ENCODE measurements at places on chromosomes 16 and 17. TPM values are rescaled to one million over a fixed set of nuclear protein-coding genes. Genes with fewer than 3 reads are reported as not detected.

- DNase-seq: no peak
These were observed 31.5 kb downstream of the QPRT start for GRCh38 chr16:29710227-29711219.

- peak; percentile 85 for DNase-seq
These were observed at the start of gene P2RX1 for GRCh38 chr17:3915995-3916696. Gene P2RX1, minus strand, starts transcription at chr17:3916465. Its CDS starts 240 bp downstream, at chr17:3916225.

- DNase-seq: peak; percentile 88
These were observed 310.6 kb downstream of the SEC14L1 start for GRCh38 chr17:77451245-77451893.

GRCh38 chr16:13858873-13859580 lies 60.9 kb upstream of the ERCC4 start:
- no peak for DNase-seq

DNA sequence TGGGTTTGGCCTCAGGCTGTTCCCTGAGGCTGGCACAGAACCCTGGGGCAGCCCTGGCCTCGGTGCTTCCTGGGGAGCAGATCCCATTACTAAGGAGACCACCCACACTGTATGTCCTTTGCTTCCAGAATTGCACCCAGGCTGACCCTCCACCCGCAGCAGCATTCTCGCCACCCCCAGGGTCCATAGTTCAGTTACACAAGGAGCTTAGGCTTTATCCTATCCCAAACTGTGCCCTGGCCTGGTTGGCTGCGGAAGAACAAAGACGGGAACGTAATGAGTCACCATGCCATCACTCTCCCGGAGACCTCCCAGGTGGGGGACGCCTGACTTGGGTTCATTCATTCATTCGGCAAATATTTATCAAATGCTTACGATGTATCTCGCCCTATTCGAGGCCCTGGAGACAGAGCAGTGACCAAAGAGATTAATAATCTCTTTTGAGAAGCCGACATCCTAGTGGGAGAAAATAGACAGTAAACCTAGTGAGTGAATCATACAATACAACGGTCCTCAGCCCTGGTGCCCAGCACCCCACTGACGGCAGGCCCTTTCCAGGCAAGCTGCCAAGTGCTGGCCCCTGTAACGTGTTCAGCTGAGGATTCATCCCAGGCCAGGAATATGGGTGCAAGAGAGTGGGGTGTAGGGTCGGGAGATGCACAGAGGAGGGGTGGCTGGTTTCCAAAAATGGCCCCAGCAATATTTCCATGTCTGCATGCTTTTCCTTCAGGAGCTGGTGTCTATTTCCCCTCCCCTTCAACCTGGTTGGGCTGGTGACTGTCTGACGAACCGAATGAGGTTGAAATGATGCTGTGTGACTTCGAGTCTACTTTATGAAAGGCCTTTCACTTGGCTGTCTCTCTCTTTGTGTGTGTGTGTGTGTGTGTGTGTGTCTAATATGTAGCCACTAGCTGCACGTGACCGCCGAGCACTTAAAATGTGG lies 134.2 kb downstream of the MGAT5B start:
- DNase-seq: no peak

DNA sequence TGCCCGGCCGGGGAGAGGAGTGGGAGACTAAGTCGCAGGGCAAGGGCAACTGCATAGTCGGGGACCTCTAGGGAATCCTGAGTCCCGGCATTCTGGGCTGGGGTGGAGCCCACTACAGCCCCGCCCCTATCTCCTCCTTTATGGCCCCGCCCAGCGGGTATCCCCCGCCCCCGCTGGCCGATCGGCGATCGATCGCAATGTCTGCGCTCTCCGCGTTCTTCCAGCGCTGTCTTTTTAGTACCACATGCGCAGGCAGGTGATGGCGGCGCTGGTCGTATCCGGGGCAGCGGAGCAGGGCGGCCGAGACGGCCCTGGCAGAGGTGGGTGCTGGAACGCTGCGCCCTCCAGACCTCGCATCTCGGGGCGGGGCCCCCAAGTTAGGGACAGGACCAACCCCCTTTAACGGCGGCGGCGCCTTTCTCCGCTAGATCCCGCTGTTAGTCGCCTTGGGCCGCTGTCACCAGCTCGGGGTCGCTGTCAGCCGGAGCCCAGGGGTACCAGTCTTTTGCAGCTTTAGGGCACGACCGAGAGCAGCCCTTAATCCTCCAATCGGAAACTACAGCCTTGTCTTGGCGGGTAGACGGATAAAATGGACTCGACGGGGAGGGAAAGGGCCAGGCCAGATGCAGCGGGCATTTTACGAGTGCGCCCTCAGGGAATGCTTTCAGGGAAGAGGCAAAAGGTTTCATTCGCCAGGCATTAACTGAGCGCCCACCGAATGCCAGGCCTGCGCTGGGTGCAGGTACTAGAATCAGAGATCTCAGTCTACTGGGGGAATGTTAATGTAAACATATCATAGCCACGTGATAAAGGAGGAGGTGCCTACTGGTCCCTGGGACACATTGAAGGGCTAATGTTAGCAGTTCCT lies at the start of gene DPH1:
Gene DPH1 (plus strand): TSS at position 243 of the 868 bp plus-strand sequence. CDS start 17 bp downstream, at position 260.
- DNase-seq: peak; percentile 91

The MYCBPAP gene
- 0.82 TPM for total RNA-seq

DNA sequence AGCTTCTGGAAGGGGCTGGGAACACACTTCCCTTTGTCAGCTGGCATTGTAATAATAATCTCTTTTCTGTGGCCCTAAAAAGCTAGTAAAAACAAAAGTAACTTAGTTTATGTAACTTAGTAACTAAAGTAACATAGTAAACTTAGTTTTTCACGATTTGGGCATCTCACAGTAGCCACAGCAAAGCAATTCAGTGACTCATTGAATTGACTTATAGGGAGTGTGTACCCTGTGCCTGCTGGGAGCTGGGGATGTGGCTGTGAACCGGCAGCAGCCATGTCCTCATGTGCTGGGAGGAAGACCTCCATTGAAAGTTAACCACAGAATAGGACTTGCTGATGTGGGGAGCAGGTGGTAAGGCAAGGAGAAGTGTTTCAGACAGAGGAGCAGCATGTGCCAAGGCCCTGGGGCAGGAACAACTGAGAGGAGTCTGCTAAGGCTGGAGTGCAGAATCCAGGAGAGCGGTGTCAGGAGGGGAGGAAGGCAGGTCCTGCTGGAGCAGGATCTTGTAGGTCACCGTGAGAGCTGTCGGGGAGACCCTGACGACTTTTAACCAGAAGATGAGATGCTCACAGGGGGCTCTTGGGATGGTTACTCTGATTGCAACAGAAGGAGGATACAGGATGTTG lies 112.8 kb downstream of the PLCG2 start:
- no peak for DNase-seq

- DNase-seq: no peak
These were observed 191.6 kb downstream of the CPPED1 start for GRCh38 chr16:12611916-12612597.

DNA sequence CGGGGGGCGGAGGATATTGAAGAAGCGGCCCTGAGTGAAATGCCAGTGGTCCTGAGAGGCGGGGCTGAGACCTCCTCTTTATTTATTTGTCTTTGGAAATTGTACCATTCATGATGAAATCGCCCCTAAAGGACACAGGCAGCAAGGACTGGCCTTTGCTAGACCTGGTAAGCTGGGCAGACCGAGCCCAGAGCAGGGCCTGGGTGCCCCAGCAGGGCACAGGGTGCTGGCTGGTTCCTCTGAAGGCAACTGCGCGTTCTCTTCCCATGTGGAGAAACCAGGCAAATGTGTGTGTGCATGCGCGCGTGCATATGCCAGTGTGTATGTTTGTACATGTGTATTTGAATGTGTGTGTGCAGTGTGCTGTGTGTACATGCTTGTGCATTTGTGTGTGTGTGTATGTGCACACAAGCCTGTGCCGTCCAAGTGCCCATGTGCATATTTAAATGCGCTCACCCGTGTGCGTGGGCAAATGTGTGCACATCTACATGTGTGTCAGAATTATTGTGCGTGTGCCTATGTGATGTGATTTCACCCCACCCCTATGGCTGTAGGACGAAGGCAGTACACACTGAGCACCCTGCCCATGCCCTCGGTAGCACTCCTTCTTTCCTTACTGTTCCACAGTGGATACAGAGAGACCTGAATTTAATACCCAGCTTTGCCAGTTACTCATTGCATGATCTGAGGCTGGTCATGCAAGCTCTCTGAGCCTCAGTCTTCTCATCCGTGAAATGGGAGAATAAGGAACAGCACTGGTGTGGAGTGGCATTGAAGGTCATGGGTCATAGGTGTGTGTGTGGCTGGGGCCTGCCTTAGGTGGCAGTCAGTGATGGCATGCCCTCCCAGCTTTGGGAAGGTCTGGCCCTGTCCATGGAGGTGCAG lies 105.2 kb downstream of the CMIP start:
- DNase-seq: no peak

- peak; percentile 83 for DNase-seq
These were observed 42.4 kb upstream of the NF1 start for GRCh38 chr17:31052187-31052889.

The TP53TG3 gene
- total RNA-seq: not detected

GRCh38 chr17:4553669-4554068 lies 1.5 kb downstream of the MYBBP1A start:
- DNase-seq: peak; percentile 38

The CHAD gene
- 1.1 TPM for total RNA-seq

The CDYL2 gene
- 3.4 TPM for total RNA-seq

- DNase-seq: no peak
These were observed 27.8 kb downstream of the TMEM92 start for GRCh38 chr17:50301891-50302584.

DNA sequence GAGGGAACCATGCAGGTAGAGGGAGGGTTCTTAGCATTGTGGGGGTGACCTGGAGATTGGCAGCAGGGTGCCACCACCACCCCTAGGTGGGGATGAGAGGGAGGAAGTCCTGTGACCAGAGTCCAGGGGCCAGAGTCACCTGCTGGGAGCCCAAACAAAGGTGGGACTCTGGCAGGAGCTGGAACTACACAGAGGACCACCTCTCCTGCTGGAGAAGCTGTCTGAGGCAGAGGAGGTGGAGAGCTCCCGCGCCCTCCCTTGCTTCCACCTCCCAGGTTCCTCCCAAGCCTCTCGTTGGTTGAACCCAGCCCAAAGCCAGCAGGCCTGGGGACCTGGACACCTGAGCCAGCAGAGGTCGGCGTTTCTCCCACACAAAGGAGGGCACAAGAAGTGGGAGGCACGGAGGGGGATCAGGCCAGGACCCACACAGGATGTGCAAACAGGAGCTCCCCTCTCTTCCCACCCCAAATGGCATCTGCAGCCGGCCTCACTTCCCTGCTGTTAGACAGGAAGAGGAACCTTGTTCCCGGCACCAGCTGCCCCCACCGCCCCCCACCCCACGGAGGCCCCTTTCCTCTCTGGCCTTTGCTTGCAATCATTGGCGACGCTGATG lies 154.6 kb downstream of the SEC14L1 start:
- DNase-seq: peak; percentile 13

DNA sequence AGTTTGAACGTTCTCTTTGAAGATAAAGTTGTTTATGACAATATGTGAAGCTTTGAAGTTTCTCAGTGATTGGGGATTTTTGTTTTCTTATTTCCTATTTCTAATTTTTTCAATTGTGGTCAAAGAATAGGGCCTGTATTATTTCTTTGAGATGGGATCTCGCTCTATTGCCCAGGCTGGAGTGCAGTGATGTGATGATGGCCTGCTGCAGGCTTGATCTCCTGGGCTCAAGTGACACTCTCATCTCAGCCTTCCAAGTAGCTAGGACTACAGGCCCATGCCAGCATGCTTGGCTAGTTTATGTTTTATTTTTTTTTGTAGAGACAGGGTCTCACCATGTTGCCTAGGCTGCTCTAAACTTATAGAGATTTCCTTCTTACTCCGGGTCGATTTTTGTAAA lies 11.7 kb upstream of the ANKRD40CL start:
- no peak for DNase-seq

DNA sequence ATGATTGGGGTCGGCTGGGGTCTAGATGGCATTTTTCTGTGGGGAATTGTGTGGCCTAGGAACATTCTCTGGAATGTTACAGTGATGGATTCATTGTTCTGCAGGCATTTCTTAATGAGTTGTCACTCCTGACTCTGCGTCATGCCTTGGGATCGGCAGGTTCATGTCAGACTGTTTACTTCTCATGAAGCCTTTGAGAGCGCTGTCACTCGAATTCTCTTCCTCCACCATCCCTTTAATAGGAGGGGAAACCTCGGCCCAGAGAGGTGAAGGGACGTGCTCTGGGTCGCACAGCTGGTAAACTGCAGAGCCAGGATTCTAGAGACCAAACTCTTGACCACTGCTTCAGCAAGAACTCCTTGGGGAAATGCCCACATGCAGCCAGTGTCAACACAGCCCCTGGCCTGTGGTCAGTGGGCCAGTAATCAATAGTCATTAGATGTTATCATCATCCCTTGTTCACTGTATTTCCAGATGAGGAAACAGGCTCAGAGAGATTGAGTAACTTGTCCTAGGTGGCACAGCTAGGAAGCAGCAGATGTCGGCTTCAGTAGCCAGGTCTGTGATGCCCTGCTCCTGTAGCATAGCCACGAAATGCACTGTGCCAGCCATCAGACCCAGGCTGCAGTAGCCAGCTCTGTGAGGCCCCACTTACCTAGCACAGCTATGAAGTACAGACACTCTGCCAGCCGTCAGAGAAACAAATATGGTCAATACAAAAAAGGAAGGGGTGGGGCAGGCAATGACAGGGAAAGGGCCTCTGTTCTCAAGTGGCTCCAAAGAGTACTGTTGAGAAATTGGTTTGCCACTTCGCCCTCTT lies 259.0 kb downstream of the CPPED1 start:
- no peak for DNase-seq

GRCh38 chr17:6711681-6712057 lies 1.5 kb downstream of the SLC13A5 start:
- DNase-seq: no peak

DNA sequence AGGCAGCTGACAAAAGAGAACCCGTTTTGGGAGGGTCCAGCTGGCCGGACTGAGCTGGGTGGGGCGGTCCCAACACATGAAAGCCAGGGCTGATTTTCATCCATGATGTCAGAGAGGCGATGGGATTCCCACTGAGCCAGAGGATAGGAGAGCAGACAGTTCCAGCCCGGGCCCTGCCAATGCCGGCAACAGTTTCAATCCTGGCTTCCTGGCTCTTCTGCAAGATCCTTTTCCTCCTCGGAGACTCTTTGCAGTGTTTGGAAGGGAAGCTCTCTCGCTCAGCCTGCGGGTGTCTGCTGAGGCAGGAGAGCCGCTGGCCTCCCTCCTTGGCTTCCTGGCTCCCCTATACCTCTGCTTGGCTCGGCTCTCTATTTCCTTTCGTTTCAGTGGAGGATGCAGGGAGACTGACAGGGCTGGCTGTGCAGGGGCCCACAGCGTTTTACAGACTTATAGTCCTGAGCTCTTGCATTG lies 145.5 kb upstream of the SOX9 start:
- peak; percentile 90 for DNase-seq

- no peak for DNase-seq
These were observed 5.4 kb downstream of the SLC47A1 start for GRCh38 chr17:19539040-19539399.

The PARD6A gene
- total RNA-seq: 3.5 TPM

The HCRT gene
- total RNA-seq: not detected

All from right cardiac atrium (tissue), 5 donors.